Activated T-helper 2 cell treated with anti-CD3 and anti-CD28 coated beads, Interferon-gamma antibody, Interleukin-2, Interleukin-4, amounts not matched to agents 10 μg/mL and 5 μg/mL and 100 μg/mL, durations not matched to agents 14 hours and 24 hours and 36 hours (primary cell): ENCODE measurements at places on chromosomes 2 and 18. TPM values are rescaled to one million over a fixed set of nuclear protein-coding genes. Genes with fewer than 3 reads are reported as not detected.
A peak's percentile ranks its signal among the peaks of the same experiment; 100 is the strongest.

The SP110 gene
- total RNA-seq, result 114 and 121 TPM in 2 replicates

DNA sequence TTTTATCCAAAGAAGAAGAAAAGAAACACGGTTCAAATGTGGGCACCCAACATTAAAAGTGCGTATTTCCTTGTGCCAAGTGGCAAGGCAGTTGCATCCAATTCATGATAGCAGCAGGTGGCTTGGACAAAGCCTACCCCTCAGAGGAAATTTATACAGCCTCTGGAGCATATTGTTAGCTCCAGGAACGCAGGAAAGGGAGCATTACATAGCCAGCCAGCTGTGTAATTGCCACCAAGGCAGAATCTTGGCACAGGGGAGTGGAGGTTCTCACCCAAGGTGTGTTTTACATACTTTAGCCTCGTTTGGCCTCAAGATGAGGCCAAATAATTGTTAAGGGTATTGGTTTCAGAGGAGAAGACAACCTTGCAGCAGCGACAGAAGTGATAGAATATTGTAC lies 526.9 kb downstream of the TMEM182 start:
- DNase-seq, result no peak

GRCh38 chr2:86770816-86771301 lies 19.9 kb downstream of the CD8A start:
- DNase-seq, result no peak

- no peak for DNase-seq
Measured at GRCh38 chr2:193469251-193469650, 1274.5 kb upstream of the TMEFF2 start.

The FBXO11 gene
- 57.9 and 58.6 TPM in 2 replicates for total RNA-seq

GRCh38 chr2:68741805-68742306 lies 7.2 kb downstream of the ARHGAP25 start:
- peak; percentile 4 for DNase-seq

DNA sequence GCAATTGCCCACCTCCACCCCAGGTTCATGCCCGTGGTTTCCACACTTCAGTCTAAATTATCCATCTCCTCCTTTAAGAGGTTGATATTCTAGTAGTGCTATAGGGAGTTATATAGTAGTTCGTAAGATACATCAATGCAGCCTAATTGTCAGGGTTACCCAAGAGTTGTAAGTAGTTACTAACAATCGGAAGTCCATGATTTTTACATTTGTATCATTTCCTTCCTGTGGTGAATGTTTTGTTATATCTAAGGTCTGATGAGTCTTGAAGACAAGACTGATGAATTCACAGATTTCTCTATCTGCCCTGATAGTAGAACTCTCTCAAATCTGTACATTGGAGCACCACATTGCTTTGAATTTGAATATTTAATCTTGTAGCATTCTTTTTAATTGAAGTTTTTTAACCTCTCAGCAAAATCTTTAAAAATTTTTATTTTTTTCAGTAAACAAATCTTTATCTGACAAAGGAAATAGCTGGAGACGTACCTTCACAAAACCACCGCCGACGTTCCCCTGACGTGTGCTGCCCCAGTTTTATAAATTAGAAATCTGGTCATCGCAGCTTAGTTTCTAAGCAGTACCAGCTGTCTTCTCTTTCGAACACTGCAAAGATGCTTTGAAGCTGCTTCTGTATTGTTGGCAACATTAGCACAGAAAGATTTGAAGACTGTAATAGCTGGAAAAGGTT lies 264.5 kb downstream of the SOCS6 start:
- no peak for DNase-seq

- no peak for DNase-seq
Measured at GRCh38 chr2:238912916-238913875, 65.3 kb downstream of the TWIST2 start.

DNA sequence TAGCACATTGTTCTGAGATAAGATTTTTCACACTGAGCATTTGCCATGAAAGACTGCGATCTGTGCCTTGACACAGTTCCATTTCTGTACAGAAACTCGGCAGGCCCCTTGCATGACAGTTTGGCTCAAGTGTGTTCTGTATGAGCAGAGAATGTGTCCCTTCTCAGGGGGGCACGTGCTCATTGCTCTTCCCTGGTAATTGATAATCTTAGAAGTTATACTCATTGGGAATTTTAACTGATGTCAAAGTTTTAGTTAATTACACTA lies 171.3 kb downstream of the PTGR3 start:
- DNase-seq, result no peak

DNA sequence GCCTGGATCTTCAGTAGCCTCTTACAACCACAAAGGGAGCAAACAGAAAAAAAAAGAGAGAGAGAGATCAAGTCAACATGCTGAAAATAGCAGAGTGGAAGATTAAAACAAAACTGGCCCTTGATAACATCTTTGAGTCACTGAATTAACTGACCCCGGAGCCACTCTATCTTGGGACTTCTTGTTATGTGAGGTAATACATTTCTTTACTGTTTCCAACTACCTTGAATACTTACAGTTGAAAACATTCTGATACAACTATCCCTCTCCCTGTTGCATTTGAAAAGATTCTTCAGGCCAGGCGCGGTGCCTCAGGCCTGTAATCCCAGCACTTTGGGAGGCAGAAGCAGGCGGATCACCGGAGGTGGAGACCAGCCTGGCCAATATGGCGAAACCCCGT lies 208.1 kb downstream of the MEMO1 start:
- DNase-seq, result no peak

The SCN9A gene
- 0.16 TPM in 1 of 2 replicates, not detected in the other for total RNA-seq

The SLC20A1 gene
- total RNA-seq, result 128 TPM in 2 replicates

- no peak for DNase-seq
Measured at GRCh38 chr2:11079136-11079824, 76.0 kb upstream of the SLC66A3 start.

GRCh38 chr2:144114760-144115159 lies 405.2 kb downstream of the ZEB2 start:
- no peak for DNase-seq
